ENCODE measurements at places on chromosomes 16 and 17.

DNA sequence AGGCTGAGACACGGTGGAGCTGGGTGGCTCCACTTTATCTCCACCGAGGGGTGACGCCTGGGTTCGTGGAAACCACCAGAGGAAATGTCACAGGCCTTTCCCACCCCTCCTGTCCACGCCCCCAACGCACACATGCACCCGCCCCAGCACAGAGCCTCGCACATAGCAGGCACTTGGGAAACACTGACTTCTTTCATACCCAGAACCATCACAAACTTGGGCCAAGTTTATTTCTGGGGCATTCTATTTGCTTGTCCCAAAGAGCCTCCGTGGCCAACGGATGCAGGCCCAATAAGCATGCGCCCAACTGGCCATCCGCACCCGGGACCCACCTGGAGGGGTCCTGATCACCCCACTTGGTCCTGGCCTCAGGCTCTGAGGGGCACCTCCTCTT is 3.3 kb downstream of the BCAR1 start:
- DNase-seq = no peak

- no peak for DNase-seq
Observed at GRCh38 chr16:88078111-88078775, 127.0 kb downstream of the BANP start.

DNA sequence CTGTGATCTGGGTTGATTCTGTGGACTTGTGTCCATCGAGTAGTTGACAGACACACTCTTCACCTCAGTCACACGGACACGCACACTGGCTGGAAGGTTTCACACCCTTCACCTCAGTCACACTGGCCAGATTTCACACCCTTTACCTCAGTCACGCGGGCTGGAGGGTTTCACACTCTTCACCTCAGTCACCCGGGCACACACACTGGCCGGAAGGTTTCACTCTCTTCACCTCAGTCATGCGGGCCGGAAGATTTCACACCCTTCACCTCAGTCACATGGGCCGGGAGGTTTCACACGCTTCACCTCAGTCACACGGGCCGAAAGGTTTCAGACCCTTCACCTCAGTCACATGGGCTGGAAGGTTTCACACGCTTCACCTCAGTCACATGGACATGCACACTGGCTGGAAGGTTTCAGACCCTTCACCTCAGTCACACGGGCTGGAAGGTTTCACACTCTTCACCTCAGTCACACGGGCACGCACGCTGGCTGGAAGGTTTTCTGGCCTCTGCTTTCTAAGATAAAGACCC is 96.2 kb downstream of the PGS1 start:
- DNase-seq = no peak

- DNase-seq = peak; percentile 90
Observed at GRCh38 chr17:752002-752619, at the start of gene GEMIN4. Gene GEMIN4, minus strand, starts transcription at chr17:752264. Its CDS starts 122 bp downstream, at chr17:752142.

GRCh38 chr17:82571855-82572254 is 52.3 kb downstream of the FOXK2 start:
- DNase-seq = no peak

GRCh38 chr17:28039251-28039650 is 3.2 kb upstream of the NLK start:
- no peak for DNase-seq

DNA sequence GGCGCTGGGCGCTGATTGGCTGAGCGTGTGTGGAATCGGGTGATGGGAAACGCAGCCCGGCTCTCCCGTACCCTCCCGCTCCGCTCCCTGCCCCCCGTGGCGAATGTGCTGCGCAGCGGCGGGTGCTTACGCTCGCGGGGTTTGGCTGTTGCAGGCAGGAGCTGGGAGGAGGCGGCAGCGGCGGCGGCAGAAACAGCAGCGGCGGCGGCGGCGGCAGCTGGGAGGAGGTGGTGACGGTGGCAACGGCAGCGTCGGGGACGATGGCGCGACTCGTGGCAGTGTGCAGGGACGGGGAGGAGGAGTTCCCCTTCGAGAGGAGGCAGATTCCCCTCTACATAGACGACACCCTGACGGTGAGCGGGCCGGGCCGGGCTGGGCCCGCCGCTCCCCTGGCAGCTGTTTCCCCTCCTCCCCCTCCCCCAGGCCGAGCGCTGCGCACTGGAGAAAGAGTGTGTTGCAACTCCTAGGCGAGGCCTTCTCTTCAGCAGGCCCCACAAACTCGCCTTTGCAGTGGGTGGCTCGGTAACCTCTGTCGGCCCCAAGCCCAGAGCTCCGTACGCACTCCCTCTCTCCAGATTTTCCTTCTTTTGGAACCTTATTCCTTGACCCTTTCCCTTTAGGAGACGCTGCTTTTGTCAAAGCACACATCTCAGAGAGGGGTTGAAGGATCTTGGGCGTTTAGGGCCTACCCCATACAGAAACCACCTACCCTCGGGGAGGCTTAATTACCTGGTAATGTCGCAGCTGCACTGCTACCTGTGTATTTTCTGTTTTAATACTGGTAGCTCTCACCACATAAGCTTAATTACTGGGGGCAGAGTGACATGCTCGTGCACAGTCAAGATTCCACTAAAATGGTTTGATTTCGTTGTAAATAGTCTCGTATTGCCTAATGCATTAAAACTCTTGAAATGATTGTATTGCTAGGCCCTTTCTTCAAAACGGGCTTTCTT is 1.0 kb downstream of the GGNBP2 start:
- peak; percentile 97 for DNase-seq

- DNase-seq = no peak
Observed at GRCh38 chr16:81385031-81385756, 59.4 kb upstream of the CMIP start.

DNA sequence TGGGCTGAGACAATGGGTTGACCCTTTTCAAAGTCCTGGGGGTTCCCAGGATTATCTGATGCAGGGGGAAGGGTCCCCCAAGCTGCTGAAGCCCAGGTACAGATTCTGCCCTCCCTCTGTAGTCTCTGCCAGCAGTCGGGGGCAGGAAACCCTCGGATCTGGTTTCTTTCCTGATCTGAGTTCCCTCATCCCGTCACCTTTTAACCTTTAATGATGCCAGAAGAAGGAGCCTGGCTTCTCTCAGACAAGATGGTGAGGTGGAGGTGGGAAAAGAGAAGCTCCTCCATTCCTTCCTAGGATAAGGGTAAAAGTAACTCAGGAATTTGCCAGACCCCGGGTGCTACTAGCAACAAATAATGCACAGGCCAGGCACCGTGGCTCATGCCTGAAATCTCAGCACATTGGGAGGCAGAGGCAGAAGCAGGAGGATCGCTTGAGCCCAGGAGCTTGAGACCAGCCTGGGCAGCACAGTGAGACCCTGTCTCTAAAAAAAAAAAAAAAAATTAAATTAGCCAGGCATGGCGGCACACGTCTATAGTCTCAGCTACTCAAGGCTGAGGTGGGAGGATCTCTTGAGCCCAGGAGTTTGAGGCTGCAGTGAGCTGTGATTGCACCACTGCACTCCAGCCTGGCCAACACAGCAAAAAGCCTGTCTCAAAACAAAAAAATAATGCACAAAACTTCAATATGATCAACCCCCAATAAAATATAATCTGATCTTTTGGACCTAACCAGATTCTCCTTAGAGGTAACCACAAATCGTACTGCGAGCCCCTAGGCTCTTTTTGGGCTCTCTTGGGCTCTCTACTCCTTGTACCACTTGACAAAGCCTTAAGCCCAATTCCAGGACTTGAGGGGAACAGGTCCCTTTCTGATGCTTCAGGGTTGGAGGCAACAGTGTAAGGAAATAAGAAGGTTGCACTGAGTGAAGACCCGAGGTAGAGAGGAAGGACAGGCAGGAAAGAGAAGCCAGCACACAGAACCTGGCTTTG is 5.7 kb downstream of the CDC42EP4 start:
- no peak for DNase-seq
